Heart left ventricle (tissue), 16 donors: ENCODE measurements at places on chromosomes 1 and 21. TPM values are rescaled to one million over a fixed set of nuclear protein-coding genes. Genes with fewer than 3 reads are reported as not detected.

- no peaks in the 10 kb centered on the region for H3K36me3 ChIP-seq
- H3K27ac ChIP-seq, result no peak overlapping the region
- no peaks in the 10 kb centered on the region for H3K4me1 ChIP-seq
- H3K27me3 ChIP-seq, result no peaks in the 10 kb centered on the region
- no peak overlapping the region for H3K4me3 ChIP-seq
- DNase-seq, result no peak
These were observed 74.0 kb upstream of the GALNT2 start for GRCh38 chr1:229993060-229993459.

DNA sequence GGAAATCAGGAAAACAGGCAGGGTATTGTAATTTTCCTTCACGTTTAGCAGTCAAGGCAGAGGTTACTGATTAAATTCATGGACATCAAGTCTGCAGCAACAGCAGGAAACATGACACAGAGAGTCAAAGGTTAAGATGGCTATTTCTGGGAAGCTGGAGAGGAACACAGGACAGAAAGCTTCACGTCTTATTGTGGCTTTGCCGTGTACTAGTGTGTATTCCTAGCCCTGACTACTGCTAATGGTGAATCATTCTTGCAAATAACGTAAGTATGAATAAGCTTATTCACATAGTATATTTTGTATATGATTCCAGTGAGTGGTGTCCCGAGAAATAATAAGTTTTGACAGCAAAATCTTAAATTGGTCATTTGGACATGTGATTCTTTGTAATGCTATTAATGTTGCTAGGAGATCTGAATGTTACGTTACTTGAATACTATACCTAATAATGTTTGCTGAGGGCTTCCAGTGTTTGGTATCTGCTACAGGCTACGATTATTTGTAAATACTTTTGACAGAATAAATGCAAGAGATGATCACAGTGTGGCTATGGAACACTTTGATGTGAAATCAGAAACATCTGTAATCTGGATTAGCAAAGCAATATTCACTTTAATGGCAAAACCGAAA, 77.4 kb downstream of the DISP1 start:
- DNase-seq, result no peak
- H3K27ac ChIP-seq, result peak overlapping the region; percentile 35
- H3K4me1 ChIP-seq, result no peaks in the 10 kb centered on the region
- H3K4me3 ChIP-seq, result no peak overlapping the region
- no peaks in the 10 kb centered on the region for H3K36me3 ChIP-seq

DNA sequence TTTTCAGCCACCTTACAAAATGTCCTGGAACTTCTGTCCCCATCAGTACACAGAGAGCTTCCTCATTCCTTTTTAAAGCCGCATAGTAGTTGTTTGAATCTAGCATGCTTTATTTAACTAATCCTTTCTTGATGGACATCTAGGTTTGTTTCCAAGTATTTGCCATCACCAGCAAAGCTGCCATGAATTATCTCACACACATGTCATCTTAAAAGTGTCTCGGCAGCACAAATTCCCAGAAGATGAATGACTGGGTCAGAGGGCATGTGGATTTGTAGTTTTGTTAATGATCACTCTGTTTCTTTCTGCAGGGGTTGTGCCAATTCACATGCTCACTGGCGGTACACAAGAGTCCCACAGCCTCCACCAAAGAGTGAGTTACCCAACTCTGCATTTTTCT, 68.3 kb downstream of the CLIC6 start:
- H3K27ac ChIP-seq, result no peak overlapping the region
- H3K36me3 ChIP-seq, result no peaks in the 10 kb centered on the region
- H3K4me3 ChIP-seq, result no peak overlapping the region
- no peak for DNase-seq

- H3K4me1 ChIP-seq, result peaks cover 5% of the 10 kb centered on the region
- H3K27me3 ChIP-seq, result no peaks in the 10 kb centered on the region
- no peak for DNase-seq
These were observed 51.5 kb upstream of the EDARADD start for GRCh38 chr1:236342403-236343245.

DNA sequence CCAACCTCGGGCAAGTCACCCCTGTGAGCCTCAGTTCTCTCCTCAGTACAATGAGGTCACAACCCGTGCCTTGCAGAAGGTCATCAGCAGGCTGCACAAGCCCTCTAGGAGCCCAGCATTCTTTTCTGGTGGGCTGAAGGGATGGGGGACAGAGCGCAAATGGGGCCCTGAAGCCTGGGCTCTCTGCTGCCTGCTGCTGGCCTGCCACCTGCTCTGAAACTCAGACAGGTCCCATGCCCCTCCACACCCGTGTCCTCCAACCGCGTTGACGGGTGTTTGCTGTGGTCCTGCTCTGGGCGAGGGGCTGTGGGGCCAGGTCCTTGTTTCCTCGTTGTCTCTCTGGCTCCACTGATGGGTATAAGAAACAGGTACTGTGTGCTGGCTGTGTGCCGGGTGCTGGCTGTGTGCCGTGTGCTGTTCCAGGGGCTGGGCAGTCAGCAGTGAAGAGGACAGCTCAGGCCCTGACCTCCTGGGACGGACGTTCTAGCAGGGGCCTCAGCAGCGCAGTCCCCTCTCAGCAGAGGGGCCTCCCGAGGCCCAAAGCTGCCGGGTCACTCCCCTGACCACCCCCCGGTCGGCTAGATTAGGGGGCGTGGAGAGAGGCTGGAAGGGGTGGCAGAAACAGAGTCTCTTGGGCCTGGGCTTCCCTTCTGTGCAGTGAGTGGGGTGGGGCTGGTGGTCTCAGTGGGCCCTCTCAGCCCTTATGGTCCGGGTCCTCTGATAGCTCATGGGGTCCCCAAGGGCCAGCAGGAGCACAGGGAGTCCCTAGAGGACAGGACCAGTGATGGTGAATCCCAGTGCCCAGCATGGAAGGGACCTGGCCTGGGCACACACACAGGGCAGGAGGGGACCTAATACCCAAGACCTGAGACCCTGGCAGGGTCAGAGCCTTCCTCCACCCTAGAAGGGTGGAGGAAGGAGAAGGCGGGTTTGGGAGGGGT, 42.1 kb downstream of the DMRTB1 start:
- no peak overlapping the region for H3K4me3 ChIP-seq
- DNase-seq, result no peak
- H3K4me1 ChIP-seq, result no peaks in the 10 kb centered on the region
- no peaks in the 10 kb centered on the region for H3K36me3 ChIP-seq
- H3K27me3 ChIP-seq, result no peaks in the 10 kb centered on the region

GRCh38 chr1:245516284-245516759, 361.5 kb downstream of the KIF26B start:
- no peaks in the 10 kb centered on the region for H3K4me1 ChIP-seq
- peaks cover 3% of the 10 kb centered on the region for H3K27me3 ChIP-seq
- H3K4me3 ChIP-seq, result no peak overlapping the region
- H3K36me3 ChIP-seq, result no peaks in the 10 kb centered on the region

DNA sequence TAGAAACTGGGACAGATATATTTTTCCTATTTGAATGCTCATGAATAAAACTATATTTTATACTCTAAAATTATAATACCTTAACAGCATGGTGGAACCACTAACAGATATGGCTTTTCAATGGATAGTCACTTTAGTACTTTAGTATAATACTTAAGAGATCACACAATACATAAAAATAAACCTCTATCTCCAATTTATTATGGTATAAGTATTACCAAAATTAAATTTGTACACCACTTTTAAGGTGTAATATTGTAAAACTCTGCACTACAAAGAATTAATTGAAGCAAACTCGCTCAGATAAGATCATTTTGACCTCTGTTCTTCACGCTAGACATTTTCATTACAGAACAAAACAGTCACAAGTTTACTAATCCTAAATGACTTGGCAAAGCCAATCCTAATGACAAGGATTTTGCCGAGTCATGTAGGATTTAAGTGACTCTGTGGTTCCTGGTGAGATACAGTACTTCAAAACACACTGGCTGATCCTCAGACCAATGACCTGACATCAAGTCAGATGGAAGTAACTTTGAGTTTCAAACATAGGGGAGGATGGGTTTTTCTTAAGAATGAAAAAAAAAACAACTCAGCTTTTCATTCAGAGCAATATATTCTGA, 200.6 kb downstream of the SMYD3 start:
- no peak overlapping the region for H3K27ac ChIP-seq
- no peaks in the 10 kb centered on the region for H3K4me1 ChIP-seq
- H3K4me3 ChIP-seq, result no peak overlapping the region
- H3K27me3 ChIP-seq, result no peaks in the 10 kb centered on the region
- no peaks in the 10 kb centered on the region for H3K36me3 ChIP-seq
- DNase-seq, result no peak

DNA sequence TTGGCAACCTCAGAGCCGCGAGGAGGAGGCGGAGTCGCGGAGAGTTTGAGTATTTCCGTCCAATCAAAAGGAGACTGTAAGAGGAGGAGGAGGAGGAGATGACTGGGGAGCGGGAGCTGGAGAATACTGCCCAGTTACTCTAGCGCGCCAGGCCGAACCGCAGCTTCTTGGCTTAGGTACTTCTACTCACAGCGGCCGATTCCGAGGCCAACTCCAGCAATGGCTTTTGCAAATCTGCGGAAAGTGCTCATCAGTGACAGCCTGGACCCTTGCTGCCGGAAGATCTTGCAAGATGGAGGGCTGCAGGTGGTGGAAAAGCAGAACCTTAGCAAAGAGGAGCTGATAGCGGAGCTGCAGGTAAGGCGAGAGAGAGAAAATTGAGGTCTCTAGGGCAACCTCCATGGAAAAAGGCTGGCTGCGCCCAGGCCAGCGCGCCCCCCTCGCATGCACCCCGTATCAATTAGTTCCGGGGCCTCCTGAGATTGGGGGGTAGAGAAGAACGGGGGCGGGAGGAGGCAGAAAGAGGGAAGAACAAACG, at the start of gene PHGDH:
Gene PHGDH (plus strand): TSS at position 131 of the 538 bp plus-strand sequence. CDS start 89 bp downstream, at position 220.
- DNase-seq, result peak; percentile 70
- no peaks in the 10 kb centered on the region for H3K27me3 ChIP-seq
- no peak within 1 kb of the TSS for H3K27ac ChIP-seq
- H3K4me3 ChIP-seq, result peak within 1 kb of the TSS; percentile 66
- H3K4me1 ChIP-seq, result no peaks in the 10 kb centered on the region
- no peaks in the 10 kb centered on the region for H3K36me3 ChIP-seq

- H3K27me3 ChIP-seq, result no peaks in the 10 kb centered on the region
- no peak overlapping the region for H3K27ac ChIP-seq
- DNase-seq, result no peak
- H3K4me3 ChIP-seq, result no peak overlapping the region
- H3K4me1 ChIP-seq, result no peaks in the 10 kb centered on the region
These were observed 55.2 kb downstream of the PCNX2 start for GRCh38 chr1:233240371-233240770.

GRCh38 chr1:239807361-239807760, 284.3 kb upstream of the FMN2 start:
- no peak overlapping the region for H3K4me3 ChIP-seq
- H3K4me1 ChIP-seq, result no peaks in the 10 kb centered on the region
- no peak overlapping the region for H3K27ac ChIP-seq
- DNase-seq, result no peak
- H3K27me3 ChIP-seq, result no peaks in the 10 kb centered on the region
- H3K36me3 ChIP-seq, result no peaks in the 10 kb centered on the region

GRCh38 chr1:107534632-107535031, 393.8 kb downstream of the NTNG1 start:
- H3K27ac ChIP-seq, result no peak overlapping the region
- H3K36me3 ChIP-seq, result no peaks in the 10 kb centered on the region
- no peaks in the 10 kb centered on the region for H3K27me3 ChIP-seq
- H3K4me3 ChIP-seq, result no peak overlapping the region
- H3K4me1 ChIP-seq, result no peaks in the 10 kb centered on the region

GRCh38 chr1:202016022-202016810, 5.8 kb downstream of the ELF3 start:
- H3K4me1 ChIP-seq, result no peaks in the 10 kb centered on the region
- no peak overlapping the region for H3K4me3 ChIP-seq
- H3K27me3 ChIP-seq, result no peaks in the 10 kb centered on the region
- H3K27ac ChIP-seq, result no peak overlapping the region

DNA sequence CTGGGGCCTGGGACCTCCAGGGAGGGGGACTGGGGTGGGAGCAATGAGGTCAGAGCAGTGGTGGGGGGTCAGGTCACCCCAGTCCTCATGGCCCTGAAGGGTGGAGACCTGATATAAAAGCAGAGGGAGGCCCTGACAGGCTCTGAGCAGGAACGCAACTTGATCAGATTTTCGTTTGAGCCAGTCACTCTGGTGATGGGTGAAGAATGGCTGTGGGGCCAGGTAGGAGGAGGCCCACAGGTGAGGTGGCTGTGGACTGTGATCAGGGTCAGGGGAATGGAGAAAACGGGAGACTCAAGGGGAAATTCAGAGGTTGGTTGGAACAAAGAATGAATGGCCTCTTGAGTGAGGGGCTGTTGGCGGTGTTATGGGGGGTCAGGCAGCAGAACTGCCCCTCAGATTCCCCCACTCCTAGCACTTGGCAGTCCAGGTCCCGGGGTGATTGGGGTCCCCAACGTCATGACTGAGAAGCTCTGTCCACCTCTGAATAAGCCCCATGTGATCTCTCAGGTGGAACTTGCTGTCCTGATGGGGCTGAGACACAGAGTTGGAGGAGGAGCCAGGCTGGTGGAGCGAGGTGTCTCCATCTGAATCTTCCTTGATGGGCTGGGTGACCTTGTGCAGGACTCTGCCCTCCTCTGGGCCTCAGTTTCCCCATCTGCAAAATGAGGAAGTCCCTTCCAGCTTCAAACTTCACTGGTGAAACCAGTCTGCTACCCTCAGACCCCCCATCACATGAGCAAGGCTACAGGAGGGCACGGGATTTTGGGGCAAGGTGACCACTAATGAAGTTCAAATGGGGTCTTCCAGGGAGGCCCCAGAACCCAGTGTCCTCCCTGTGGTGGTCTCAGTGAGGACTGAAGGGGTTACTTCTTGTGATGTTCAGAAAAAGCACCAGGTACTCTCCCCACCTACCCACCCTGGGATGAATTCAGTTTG, 683.0 kb downstream of the MATN1 start:
- no peak overlapping the region for H3K27ac ChIP-seq
- H3K4me1 ChIP-seq, result no peaks in the 10 kb centered on the region
- H3K4me3 ChIP-seq, result no peak overlapping the region
- H3K27me3 ChIP-seq, result no peaks in the 10 kb centered on the region

DNA sequence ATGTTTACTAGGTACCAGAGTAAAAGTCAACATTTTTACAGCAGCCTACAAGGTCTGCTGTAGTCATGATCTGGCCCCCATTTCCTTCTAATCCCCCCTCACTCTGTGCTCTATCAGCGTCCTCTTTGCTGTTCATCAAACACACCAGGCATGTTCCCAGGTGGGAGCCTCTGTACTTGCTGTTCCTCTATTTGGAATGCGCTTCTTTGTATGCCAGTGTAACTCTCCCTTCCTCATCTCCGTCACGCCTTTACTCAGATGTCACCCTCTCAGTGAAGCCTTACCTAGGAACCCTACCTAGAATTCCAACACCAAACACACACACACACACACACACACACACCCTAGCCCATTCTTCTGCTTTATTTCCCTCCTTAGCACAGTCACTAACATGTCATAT, 21.0 kb downstream of the TP53BP2 start:
- peaks cover 34% of the 10 kb centered on the region for H3K4me1 ChIP-seq
- no peaks in the 10 kb centered on the region for H3K36me3 ChIP-seq
- DNase-seq, result no peak
- no peak overlapping the region for H3K4me3 ChIP-seq

- DNase-seq, result no peak
- H3K27ac ChIP-seq, result no peak overlapping the region
- no peak overlapping the region for H3K4me3 ChIP-seq
- H3K4me1 ChIP-seq, result no peaks in the 10 kb centered on the region
- H3K27me3 ChIP-seq, result no peaks in the 10 kb centered on the region
These were observed 69.5 kb downstream of the RHOU start for GRCh38 chr1:228804640-228805413.

CRABP2 gene
- total RNA-seq, result 0.80 TPM

IQCC gene
- total RNA-seq, result 1.9 TPM

C1orf226 gene
- 5.4 TPM for total RNA-seq

FAM72C gene
- 0.75 TPM for total RNA-seq

LRRC7 gene
- 0.34 TPM for total RNA-seq

DCDC2B gene
- total RNA-seq, result not detected

MSH4 gene
- 0.19 TPM for total RNA-seq

CLIC6 gene
- 2.9 TPM for total RNA-seq

SLAMF9 gene
- total RNA-seq, result not detected

KLHDC8A gene
- total RNA-seq, result not detected

SLC5A3 gene
- total RNA-seq, result 4.9 TPM

CD247 gene
- total RNA-seq, result 1.2 TPM
